ENCODE measurements at places on chromosomes 2 and 18. TPM values are rescaled to one million over a fixed set of nuclear protein-coding genes. Genes with fewer than 3 reads are reported as not detected.

SERPINB5 gene
- not detected for total RNA-seq

LCT gene
- total RNA-seq = not detected

SH3BP4 gene
- total RNA-seq = 49.7 TPM

CIB4 gene
- total RNA-seq = not detected

DES gene
- total RNA-seq = 4.7 TPM

FAM161A gene
- 8.1 TPM for total RNA-seq

VIT gene
- 2.0 TPM for total RNA-seq

WIPF1 gene
- 20.5 TPM for total RNA-seq

SERPINB4 gene
- total RNA-seq = not detected

GLI2 gene
- total RNA-seq = 5.3 TPM

SLC11A1 gene
- total RNA-seq = 0.09 TPM

HAAO gene
- total RNA-seq = 0.90 TPM

KLHL41 gene
- 2.1 TPM for total RNA-seq

EML6 gene
- 0.49 TPM for total RNA-seq

DYNAP gene
- total RNA-seq = not detected

TBC1D8 gene
- 21.3 TPM for total RNA-seq

TMEM37 gene
- not detected for total RNA-seq

ANKRD30B gene
- total RNA-seq = 2.7 TPM

REG3A gene
- not detected for total RNA-seq

ALK gene
- total RNA-seq = 0.27 TPM

ABCB11 gene
- total RNA-seq = not detected

C2orf15 gene
- not detected for total RNA-seq

DSG1 gene
- total RNA-seq = not detected

SNRPD1 gene
- total RNA-seq = 78.2 TPM

MTIF2 gene
- total RNA-seq = 66.2 TPM

MYO7B gene
- not detected for total RNA-seq

TCF7L1 gene
- 3.5 TPM for total RNA-seq

AP1S3 gene
- 16.8 TPM for total RNA-seq

RPE gene
- total RNA-seq = 69.6 TPM

SLC4A5 gene
- total RNA-seq = 0.45 TPM

DLGAP1 gene
- 1.4 TPM for total RNA-seq

RIT2 gene
- not detected for total RNA-seq
